Upper lobe of left lung (tissue), 6 donors: ENCODE measurements at places on chromosomes 2 and 18.

- DNase-seq: no peak
Observed at GRCh38 chr2:137776697-137777096, 187.6 kb upstream of the HNMT start.

GRCh38 chr2:103667335-103667884 lies 905.6 kb downstream of the TMEM182 start:
- DNase-seq: no peak

GRCh38 chr18:68865021-68865420 lies 67.1 kb downstream of the CCDC102B start:
- DNase-seq: no peak

GRCh38 chr2:23422089-23423061 lies 37.4 kb downstream of the KLHL29 start:
- DNase-seq: peak; percentile 47

DNA sequence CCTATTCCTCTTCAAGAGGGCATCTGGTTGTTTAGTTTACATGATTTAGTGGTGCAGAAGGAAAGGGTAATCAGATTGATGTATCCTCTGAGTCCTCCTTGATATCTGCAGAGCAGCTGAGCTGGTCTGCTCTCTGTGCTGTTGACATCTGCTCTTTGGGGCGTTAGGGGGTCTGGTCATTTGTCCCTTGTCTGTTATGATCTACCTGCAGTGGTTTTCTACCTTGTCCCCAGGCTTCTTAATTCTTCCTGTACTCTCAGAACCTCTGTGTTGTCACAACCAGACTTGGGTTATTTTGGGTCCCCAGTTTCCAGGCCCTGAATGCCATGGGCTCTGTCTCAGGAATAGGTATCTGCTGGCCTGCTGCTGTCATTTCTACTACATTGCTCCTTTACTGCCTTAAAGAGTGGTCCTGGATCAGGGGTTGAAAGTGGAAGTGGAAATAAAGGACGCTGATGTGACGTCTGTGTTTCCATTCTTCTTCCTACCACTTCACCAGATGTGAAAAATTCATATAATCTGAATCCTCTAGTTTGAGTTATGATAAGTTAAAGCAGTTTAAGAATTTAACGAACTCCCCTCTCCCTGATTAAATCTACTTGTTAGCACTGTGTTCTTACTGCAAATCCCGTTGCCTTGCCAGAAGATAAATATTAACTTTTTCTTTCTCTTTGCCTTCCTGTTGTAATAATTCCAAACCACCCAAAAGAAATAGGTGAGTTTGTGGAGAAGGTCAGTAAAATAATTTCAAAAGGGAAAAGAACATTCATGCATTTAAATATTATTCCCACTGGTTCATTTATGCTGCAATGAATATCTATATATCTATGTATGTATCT lies 16.6 kb upstream of the CPS1 start:
- DNase-seq: no peak

GRCh38 chr2:136131484-136131960 lies 13.6 kb upstream of the CXCR4 start:
- DNase-seq: no peak

- DNase-seq: no peak
Observed at GRCh38 chr2:108449410-108450130, 564 bp downstream of the GCC2 start.

- DNase-seq: no peak
Observed at GRCh38 chr18:8609659-8610458, 622 bp downstream of the RAB12 start.

DNA sequence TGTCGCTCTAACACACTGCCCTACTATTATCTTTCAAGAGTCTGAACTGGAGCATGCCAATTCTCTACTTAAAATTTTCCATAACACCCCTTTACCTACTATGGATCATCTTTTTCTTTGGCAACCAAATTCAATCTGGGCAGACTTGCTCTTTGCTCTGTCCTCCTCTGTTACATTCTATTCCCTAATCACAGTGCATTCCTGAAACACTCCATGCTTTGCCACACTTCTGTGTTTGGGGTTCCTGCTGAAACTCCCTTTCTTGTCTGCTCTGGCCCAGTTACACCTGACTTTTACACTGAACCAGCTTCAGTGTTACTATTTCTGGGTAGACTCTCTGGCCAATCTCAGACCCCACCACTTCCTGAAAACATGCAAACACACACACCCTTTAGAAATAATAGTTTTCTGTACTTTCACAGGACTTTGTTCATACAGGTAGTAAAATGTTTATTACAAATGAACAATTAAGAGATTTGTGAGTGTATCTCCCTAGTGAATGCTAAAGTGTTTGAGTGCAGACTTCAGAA lies 119.9 kb upstream of the DCC start:
- no peak for DNase-seq

DNA sequence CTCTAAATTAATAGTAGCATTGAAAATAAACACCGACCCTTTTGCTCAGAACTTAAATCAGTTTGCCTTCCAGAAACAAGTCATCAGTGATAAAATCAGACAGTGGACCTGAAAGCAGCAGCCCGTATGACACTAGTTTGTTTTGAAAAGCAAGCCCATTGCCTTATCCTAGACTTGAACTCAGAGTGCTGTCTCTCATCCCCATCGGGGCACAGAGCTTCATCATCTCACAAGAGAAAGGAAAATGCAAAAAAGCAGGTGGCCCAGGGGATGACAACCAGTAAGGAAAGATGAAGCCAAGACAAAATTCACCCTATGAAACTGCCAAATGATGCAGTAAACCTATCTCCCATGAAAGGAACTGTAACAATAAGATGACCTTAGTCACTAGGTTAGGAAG lies 71.2 kb downstream of the CERKL start:
- no peak for DNase-seq

GRCh38 chr18:36128907-36129299 lies 237 bp downstream of the SLC39A6 start:
- DNase-seq: no peak
